ENCODE measurements at places on chromosomes 2 and 18.

DNA sequence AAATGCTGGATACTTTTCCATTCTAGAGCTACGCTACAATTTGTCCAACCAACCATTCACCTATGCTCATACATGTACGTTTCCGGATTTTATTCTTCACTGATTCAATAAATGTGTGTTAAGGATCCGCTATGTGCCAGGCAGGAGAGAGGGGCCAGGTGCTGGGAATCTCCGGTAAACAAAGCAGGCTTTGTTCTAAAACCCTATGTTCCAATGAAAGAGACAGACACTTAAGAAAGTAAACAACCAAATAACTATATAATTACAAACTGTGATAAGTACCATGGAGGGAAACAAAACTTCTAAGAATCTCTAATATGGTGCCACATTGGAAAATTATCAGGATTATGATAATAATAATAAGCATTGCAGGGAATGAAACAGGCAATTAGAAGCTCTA is 22.2 kb upstream of the POMC start:
- DNase-seq: no peak

GRCh38 chr2:71922499-71923142 is 225.0 kb downstream of the CYP26B1 start:
- DNase-seq: no peak

GRCh38 chr2:181937473-181937872 is 45.9 kb downstream of the ITPRID2 start:
- no peak for DNase-seq

GRCh38 chr2:182864949-182865570 is 1.4 kb downstream of the FRZB start:
- no peak for DNase-seq

DNA sequence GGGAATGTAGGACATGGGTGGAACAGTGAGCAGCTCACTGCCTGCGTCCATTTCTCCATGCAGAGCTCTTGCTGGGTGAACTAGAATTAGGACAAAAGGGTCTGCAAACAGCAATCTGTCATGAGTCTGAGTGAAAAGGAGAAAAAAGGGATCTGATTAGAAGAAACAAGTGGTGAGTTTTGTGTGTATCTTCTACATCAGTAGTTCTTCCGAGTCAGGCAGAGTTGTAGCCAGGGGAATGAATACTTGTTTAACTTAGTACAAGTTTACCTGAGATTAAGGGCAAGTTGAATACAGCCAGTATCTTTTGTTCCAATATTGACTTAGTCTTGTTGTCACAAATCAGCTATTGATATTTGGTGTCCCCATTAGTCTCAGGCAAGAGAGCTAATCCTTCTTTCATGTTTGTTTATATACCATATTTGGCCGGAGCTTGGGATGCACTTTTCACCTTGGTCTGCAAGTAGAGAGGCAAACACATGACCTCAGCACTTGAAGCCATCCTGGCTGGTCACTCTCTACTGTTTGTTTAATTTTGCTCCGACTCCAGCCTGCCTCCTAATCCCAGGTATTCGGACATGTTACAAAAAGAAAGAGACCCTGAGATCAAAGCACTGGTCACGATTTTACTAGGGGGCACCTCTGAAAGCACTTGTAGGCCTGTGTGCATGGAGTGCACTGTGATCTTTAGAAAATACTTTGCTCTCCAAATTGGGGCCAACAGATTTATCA is 211.0 kb upstream of the NT5C1B start:
- DNase-seq: no peak

- peak; percentile 21 for DNase-seq
Observed at GRCh38 chr2:202034249-202035088, 814 bp downstream of the FZD7 start.

DNA sequence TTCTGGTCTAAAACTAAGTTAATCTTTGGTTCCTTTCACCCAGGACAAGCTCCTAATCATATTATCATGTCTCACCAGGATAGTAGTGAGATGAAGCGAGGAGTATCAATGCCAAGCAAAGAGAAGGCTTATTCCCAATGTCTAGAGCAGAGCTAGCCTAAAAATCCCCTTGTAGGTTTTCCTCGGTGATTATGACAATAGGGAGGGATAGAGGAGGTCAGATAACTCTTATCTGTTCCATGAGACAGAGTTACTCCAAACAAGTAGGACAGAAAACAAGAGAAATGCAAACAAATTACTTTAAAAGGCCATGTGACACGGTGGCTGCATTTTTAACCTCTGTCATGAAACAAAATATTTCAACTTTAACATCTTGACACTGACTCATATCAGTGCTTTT is 623.1 kb downstream of the ADCYAP1 start:
- DNase-seq: no peak

- DNase-seq: no peak
Observed at GRCh38 chr18:22670914-22671313, 253.2 kb upstream of the CTAGE1 start.

GRCh38 chr2:205660521-205661124 is 21.7 kb upstream of the NRP2 start:
- peak; percentile 23 for DNase-seq

DNA sequence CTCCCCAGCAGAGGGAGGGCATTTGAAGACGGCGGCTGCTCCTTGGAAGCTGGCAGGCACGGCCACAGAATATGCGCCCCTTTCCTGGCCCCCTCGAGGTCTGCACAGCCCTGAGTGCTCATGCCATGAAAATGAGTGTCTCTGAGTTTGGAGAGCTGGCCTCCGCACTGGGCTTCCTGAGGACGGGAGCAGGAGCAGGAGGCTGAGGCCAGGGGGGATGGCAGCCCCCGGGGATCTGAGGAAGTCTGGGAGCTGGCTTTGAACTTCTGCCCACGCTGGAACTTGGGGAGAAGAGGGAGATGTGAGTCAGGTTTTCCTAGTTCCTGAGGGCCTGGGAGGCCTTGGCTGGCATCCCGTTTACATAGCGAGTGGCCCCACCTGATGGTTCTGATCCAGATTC is 47.0 kb downstream of the RRM2 start:
- no peak for DNase-seq

DNA sequence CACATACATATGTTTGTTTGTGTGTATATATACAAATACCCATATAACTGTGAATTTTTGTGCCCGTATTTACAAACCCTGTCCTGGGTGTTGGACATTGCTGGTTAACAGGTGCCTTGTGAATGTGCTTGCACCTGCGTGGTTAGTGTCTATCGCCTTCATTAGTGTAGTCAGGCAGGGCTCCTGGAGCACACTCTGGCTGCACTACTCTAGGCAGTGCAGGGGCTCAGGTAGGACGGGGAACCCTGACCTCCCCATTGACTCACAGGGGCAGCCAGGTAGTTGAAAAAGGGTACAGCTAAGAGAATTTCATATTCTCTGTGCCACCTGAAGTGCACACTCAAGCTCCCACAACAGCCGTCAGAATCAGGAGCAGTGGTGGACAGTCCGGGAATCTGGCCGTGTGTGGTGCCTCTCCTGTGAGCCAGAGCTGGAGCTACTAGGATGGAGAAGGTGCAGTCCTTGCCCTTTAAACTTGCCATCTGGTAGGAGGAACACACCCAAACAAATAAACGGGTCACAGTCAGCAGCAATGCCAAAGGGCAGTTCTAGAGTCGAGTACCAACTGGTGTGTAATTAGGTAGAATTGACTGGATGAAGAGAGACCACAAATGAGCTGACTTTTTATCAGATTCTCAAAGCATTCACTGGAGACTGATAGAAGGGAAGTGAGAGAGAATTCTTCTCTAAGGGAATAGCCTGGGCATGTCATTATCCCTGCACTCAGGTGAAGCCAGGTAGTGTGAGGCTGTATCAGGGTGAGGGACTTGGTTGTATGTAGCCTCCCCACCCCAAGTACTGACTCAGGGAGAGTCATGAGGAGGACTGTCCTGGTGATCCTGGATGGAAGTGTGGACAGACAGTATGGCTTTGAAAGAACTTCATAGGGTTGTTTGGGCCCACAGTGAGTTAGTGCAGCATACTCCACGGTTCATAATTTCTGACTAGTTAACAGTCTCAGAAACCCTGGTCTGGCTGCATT is 44.1 kb downstream of the FARP2 start:
- no peak for DNase-seq

GRCh38 chr2:190443778-190444481 is 35.8 kb downstream of the MFSD6 start:
- DNase-seq: no peak

GRCh38 chr2:156311976-156312375 is 20.5 kb downstream of the NR4A2 start:
- no peak for DNase-seq

DNA sequence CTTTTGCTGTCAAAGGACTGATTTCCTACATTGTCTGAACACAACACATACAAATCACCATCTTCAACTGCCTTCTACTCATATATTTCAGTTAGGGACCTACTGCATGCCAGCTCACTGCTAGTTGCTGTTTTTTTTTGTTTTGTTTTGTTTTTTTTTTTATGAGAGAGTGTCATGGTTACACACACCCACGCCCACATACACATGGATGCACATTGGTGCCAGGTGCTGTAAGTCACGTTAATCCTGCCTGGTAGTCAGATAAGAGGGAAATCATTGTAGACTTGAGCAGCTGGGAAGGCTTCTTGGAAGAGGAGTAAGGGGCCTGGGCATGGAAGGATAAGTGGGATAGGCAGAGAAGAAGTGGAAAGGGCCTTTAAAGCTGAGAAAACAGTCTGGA is 209.9 kb downstream of the TDRD15 start:
- DNase-seq: no peak

GRCh38 chr18:305003-305501 is 37.2 kb upstream of the THOC1 start:
- DNase-seq: no peak

DNA sequence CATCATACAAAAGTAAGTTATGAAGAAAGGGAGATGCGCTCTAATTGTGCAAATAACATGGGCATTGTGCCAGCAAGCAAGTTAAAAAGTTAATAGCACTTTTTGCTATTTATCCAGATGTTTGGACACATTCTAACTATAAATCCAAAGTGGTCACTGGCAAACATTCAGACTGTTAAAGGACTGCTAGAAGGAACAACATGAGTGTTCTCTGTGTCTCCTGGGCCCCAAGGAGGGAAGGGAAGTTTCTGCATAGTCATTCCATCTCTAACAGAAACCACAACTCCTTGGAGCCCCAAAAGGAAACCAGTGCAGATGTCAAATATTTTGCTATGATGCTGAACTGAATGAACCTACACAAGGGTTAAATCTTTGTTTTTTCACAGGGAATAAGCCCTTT is 213.3 kb upstream of the HNRNPA3 start:
- DNase-seq: no peak

DNA sequence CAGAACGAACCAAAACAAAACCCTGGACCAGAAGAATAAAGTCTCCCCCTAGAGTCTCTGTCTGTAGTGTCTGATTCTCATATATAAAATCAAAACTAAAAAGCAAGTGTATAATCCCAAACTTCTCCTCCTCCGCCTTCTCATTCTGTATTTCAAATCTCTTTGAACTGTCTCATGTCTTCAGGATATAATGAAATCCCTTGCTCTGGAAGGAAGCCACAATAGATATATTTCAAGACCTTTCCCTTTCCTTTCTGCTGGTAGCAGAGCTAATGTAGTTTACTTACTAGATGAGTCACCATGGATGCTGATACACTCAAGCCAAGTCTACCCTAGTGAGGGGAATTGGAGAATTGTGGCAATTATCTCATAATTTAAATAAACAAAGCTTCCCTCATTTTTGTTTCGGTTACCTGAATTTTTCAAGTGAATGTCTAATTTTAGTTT is 33.5 kb upstream of the CCDC93 start:
- DNase-seq: no peak

Measured in stimulated activated naive CD4-positive, alpha-beta T cell treated with Interleukin-2 at 50 U/mL for 16 hours (primary cell).